Activated naive CD4-positive, alpha-beta T cell (primary cell): ENCODE measurements at places on chromosomes 3 and 15.

DNA sequence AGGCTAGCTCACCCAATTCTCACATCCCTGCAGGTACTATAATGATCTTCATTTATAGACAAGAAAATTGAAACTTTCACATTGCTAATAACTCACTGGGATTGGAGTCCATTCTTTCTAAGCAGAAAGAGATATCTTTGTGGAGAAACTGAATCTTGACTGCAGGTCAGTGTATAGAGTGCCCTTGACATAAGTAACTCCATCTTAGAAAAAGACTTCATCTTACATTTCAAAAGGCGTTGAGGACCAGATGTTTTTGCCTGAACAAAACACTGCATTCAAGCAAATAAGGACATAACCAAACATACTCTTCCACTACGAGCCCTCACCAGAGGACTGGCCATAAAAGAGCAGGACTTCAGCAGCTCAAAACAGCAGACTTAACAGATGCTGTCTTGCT, 6.8 kb upstream of the CCR3 start:
- no peak for DNase-seq

- DNase-seq: no peak
Measured at GRCh38 chr15:82808634-82809041, 790 bp upstream of the WHAMM start.

GRCh38 chr3:88610820-88611219, 461.1 kb downstream of the C3orf38 start:
- no peak for DNase-seq

GRCh38 chr15:67917636-67918035, 77.8 kb upstream of the RNU6-1 start:
- no peak for DNase-seq

GRCh38 chr3:128193168-128193567, 39.9 kb downstream of the EEFSEC start:
- DNase-seq: no peak

DNA sequence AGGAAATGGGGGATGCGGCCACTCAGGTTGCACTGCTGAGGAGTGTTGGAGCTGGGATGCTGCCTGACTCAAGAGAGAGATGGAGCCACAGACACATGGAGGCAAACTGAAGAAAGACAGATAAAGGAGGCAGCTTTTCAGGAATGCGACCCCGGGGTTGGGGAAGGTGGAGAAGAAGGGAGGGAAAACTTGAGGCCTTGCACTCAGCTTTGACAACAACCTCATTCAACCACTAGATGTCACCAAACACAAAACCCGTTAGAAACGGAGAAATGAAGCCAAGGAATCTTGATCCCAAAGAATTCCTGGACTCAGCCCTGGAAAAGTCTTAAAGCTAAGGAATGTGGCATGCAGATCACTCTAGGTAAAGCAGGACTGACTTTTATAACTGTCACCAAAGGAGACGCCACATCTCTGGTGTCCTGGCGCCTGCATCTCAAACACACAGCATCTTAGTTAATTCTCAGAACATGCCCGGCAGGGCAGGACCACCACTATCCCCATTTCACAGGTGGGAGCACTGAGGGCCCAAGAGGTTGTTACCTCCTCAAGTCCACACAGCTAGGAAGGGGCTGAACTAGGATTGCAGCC, 59.6 kb upstream of the LMCD1 start:
- no peak for DNase-seq
